ENCODE measurements at places on chromosomes 6 and 20.

- DNase-seq: no peak
Measured at GRCh38 chr6:30947231-30947630, 6.5 kb downstream of the MUCL3 start.

DNA sequence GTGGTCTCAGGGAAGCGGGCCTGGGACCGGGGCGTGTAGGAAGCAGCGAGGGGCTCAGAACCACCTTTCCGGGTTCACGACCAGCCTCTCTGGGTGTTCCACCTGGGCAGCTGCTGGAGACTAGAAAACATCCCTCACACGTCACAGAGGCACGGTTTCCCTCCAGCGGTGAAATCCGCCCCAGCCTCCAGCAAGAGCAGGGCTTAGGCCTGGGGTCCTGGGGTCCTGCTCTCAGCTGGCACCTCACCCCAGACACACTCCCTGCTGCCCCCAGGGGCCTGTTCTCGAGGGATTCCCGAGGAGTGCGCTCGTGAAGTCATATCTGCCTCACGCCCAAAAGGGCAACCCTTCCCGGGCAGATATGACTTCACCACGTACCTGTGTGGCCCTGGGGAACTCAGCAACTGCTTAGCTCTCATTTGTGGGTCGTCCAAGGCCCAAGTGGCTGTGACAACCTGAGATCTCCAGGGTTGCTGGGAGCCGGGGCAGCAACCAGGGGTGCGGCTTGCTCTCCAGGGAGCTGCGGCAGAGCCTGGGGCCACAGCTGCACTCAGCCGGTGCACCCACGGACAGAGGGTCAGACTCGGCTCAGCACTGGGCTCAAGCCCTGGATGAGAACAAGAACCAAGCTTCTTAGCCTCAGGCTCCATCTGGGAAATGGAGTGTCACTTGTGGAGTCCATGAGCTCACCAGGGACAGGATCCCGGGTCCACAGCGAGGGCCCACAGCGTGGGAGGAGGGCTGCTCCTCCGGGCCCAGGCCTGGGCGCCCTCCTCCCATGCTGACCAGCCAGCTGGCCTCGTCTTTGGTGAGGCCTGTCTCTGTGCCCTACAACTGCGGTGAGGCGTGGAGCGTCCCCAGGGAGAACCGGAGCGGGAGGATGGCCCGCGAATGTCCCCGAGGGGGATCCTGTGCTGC, 661 bp downstream of the FNDC11 start:
- no peak for DNase-seq

- DNase-seq: no peak
Measured at GRCh38 chr6:157017861-157018260, 240.7 kb downstream of the ARID1B start.

DNA sequence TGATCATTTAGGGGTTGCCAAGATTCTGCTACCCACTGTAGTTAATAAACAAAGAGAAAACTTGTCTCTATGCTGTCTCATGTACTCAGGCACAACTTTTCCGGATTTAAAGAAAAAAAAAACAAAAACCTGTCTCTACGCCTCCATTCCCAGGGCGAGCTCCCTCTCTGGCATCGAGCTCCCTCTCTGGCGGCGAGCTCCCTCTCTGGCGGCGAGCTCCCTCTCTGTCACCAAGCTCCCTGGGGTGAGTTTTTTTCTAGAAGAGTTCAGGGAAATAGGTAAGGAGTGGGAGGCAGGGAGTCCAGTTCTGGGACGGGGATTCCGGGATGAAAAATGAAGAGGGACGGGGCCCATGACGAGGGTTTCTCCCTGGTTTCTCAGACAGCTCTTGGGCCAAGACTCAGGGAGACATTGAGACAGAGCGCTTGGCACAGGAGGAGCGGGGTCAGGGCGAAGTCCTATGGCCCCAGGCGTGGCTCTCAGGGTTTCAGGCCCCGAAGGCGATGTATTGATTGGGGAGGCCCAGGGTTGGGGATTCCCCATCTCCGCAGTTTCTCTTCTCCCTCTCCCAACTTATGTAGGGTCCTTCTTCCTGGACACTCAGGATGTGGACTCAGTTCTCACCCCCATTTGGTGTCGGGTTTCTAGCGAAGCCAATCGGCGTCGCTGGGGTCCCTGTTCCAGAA, 16.5 kb upstream of the HLA-A start:
- DNase-seq: peak; percentile 27

GRCh38 chr6:35663447-35664235, 25.1 kb downstream of the FKBP5 start:
- no peak for DNase-seq

GRCh38 chr6:31681135-31681671, 336 bp upstream of the LY6G5C start:
- peak; percentile 73 for DNase-seq

GRCh38 chr6:88368071-88368787, 202.1 kb upstream of the CNR1 start:
- DNase-seq: no peak

Data from hematopoietic multipotent progenitor cell treated with erythropoietin and hydrocortisone succinate and interleukin-3 and kit ligand, for 6 days (in vitro differentiated cells).